Cortex of kidney (tissue), 1 donor: ENCODE measurements at places on chromosomes 7 and 10.

DNA sequence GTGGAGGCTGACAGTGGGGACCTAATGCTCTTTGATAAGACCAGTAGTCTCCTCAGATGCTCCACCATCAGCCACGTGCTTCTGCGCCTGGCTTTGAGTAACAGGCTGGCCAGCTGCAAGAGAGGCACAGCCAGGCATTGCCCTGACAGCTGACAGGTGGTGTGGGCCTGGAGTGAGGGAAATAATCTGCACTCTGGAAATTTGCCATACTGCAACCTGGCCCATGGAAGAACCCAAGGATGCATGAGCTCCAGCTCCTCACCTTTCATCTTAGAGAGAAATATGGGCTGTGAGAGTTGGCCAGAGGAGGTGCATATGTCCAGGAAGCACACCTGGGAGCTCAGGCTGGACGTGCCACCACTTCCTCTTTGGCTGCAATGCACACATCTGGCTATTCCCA is 118.9 kb downstream of the PLXDC2 start:
- no peak for DNase-seq

DNA sequence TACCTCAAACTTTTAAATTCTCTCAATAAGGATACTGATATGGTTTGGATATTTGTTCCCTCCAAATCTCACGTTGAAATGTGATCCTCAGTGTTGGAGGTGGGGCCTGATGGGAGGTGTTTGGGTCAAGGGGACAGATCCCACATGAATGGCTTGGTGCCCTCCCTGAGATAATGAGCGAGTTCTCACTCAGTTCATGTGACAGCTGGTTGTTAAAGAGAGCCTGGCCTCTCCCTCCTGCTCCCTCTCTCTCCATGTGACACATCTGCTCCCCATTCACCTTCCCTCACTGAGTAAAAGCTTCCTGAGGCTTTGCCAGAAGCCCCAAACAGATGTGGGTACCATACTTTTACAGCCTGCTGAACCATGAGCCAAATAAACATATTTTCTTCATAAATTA is 19.2 kb downstream of the ABCB4 start:
- DNase-seq = no peak

DNA sequence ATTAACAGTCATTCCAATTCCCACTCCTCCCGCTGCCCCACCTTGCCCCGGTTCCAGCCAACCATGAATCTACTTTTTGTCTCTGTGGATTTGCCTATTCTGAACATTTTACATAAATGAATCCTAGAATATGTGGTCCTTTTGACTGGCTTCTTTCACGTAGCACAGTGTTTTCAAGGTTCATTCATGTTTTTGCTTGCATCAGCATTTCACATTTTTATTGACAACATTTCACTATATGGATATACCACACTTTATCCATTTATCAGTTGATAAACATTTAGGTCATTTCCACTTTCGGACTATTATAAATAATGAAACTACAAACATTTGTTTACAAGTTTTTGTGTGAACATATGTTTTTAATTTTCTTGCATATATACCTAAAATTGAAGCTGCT is 182.0 kb downstream of the ZNF248 start:
- DNase-seq = no peak

DNA sequence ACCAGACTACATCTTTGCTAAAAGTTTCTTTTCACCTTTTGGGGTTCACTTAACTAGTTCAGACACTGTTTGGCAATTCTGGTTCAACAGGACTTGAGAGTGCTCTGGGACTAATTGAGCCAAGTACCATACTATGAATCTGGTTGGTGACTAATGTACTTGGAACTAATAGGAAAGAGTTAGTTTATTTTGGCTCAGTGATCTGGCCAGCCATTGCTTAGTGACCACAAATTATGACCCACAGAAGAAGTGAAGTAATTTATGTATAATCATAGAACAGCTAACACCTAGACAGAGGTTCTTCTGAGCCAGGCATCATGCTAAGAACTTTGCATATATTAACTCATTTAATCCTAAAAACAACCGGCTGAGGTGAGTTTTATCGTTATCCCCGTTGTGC is 126.5 kb upstream of the JCAD start:
- no peak for DNase-seq

DNA sequence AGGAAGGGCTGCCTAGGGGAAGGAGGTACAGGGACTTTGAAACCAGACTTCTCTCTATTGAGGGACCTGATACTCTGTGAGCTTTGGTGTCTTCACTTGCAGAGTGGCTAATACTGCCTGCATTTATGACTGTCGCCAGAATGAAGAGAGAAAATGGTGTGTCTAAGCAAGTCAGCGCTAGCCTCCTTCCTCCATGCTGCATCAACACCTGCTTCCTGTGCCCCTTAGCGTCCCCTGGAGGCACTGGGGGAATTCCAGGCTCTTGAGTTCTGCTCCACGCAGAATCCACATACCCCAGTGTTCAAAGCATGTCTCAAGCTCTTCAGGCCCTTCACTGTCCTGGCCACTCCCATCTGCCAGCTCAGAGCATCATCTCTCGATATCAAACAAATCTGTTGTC is 140.5 kb downstream of the PKD1L1 start:
- DNase-seq = no peak

DNA sequence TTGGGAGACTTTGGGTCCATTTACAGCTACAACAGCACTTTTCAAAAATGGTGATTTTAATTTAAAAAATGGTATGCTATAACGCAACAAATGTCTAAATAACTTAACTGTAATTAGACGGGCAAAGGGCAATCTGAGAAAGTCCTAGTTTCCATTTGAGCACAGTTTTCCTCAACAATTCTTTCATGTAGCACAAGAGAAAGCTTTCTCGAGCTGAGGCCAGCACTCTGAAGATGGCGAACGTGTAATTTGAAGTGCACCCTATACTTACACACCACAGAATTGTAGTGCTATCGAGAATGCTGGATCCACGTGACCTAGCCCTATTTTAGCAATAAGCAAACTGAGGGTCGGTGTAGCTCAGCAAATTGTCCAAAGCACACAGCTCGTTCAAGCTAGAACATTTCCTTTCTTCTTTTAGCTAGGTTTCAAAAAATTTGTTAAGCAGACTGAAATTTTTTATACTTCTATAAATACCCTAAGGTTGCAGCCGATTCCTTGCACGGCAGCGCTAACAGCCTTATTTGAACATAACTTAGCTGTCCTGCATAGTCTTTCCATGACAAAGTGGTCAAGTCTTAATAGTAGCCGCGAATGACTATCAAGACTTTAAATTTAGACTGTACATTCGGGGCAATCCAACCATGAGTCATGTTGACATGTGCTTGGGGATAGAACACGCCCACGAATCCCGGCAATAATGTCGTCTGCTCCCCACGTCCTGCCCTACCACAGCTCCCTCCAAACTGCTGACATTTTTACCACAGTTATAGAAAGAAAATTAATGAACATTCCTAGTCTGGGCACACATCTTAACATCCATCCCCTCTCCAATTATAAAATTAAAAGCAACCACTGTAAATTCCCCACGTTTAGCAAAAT is 10.0 kb downstream of the KLF6 start:
- no peak for DNase-seq

DNA sequence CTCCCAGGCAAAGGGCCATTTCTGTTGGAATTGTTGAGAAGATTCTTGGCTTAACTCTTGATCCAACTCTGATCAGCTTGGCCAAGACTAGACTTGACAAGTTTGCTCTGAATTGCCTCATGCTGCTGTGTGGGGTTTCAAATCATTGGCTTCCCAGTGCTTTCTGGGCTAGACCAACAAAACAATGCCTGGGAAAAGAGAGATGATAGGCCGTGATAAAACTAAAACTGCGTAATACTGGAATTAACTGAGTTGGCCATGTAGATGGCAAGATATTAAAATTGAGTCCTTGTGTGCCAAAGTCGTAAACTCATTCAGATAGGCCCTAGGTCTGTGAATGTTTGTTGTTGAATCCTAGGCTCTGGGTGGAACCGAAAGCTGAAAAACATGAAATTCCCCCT is 222.6 kb downstream of the MGMT start:
- no peak for DNase-seq

DNA sequence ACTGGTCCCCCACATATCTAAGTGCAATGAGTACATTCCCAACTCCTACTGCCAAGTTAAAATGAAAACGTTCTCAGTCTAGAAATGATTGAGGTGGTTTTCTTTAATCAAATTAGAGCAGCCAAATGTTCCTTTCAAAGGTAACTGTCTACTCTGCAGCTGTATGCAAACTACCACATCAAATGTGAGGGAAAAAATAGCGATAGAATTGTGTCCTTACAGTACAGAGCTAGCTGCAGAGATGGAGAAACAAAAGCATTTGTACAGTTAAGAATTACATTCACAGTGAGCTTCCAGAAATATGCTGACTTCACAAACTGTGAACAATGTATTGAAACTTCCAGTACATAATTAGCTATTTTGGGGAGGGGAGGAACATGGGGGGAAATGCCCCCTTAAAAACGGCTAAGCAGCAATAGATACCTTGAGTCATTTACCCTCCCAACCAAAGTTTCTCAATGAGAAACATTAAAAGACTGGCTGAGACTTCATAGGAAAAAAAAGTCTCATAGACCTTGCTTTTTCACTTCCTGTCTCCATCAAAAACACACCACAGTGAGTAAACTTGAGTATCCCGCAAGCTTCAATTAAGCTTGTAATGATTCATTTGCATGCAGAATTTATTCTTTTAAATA is 22.9 kb downstream of the CDK6 start:
- no peak for DNase-seq

DNA sequence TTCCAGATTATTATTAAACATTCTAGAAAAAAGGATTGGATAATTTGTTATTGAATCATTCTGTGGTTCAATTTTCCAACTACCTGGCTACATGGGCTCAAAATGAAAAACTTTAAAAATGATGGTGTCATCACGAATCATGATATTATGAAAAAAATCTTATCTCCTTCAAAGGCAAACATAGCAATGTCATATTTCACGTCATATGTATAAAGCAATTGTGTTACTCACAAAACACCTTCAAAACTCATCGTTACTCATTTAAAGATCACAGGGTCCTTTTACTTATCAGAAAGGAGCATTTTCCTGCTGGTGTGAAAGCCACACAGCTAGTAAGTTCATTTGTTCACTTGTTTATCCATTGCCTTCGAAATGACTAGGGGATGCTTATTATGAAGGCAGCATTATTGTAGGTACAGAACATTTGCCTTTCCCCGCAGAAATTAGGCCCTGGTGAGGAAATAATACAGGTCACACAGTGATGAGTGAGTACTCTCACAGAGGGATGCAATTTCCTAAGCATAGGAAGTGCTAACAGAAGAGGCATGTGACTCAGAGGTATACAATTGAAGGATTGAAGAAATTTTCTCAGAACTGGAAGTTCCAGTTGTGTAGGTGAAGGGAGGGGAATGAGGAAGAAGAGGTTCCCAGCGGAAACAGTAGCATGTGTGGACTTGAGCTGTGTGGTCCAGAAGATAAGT is 478.7 kb downstream of the INHBA start:
- DNase-seq = no peak

DNA sequence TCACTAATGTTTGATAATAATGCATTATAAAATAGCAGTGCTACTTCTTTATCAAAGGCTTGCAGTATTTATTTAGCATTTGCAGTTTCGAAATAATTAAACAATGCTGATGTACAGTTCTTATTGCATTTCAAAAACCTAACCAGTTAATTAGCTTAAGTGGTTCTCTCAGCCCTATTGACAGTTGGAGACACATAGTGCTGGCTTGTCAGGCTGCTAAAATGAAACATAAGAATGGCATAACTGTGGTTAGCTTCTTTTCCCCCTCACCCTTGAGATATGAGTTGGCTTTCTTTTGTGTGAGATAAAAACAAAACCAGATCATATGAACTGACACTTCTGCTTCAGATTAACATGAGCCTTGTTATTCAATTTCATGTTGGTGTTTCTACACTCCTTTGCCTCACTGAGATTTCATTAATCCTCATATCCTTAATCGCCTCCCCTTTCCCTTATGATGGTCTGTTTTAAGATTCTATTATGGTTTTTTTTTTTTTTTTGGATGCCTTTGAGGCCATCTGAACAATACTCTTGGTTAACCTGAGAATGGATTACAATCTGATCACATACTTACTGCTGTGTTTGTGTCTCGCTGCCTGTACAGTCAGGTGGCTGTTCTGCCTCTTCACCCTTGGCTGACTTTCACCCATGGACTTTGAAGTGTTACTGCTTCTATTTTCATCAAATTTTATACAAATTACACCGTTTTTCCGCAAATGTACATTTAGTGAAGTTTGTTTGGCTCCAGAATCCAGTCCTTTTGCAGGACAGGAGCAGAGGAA is 108.0 kb downstream of the SDK1 start:
- no peak for DNase-seq

DNA sequence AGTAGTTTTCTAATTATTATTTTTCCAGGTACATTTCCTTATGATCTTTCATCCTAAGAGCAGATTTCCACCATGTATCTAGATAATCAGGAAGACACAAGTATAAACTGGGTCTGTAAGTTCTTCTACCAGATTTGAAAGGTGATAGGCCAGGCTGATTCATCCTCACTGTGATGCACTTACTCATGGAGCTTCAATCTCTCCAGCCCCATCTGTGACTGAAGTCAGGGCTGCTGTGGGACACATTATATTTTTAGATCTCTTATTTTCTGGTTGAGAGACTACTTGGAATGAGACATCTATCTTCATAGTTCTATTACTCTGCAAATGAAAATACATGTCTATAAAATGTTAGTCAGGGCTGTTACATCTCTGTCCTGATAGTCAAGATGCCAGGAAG is 85.5 kb upstream of the SLC25A13 start:
- no peak for DNase-seq

- DNase-seq = no peak
These were observed 19.5 kb upstream of the ITGB8 start for GRCh38 chr7:20310963-20311742.

DNA sequence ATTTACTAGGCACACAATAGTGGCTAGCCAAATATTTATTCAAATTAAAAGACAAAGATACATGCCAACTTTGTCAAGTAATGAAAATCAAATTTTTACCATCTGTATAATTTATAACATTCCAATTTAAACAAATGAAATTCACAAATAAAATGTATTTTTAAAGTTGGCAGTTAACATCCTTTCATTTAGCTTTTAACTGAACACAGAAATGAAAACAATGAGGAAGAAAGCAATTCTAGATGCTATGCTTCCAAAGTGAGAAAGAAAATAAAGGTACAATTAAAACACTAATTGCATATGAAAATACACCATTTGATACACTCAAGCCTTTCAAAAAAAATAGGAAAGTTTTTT is 123.1 kb downstream of the MPP7 start:
- DNase-seq = no peak

DNA sequence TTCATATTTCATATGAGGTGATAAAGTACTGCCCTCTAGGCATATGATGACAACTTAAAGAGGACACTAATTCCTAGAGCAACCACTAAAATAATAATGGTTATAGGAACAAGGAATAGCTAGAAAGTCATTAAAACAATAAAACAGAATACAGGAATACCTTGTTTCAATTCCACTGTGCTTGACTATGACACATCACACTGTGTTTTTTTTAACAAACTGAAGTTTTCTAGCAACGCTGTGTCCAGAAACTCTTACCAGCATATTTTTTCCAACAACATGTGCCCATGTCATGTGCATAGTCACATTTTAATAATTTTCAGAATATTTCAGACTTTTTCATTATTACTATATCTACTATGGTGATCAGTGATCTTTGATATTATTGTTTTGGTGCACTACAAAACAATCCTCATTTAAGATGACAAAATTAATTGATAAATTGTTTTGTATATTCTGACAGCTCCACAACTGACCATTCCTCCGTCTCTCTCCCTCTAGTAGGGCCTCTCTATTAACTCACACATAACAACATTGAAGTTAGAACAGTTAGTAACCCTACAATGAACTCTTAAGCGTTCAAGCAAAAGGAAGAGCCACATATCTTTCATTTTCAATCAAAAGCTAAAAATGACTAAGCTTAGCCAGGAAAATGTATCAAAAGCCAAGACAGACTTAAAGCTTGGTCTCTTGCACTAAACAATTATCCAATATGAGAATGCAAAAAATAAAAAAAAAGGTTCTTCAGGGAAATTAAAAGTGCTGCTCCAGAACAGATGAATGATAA is 85.8 kb downstream of the SNX13 start:
- no peak for DNase-seq
